ENCODE measurements at places on chromosomes 1 and 21.

- DNase-seq: peak; percentile 63
Measured at GRCh38 chr1:33470495-33471012, 1.9 kb upstream of the ZSCAN20 start.

- no peak for DNase-seq
Measured at GRCh38 chr1:36085126-36085525, 1.2 kb downstream of the TEKT2 start.

DNA sequence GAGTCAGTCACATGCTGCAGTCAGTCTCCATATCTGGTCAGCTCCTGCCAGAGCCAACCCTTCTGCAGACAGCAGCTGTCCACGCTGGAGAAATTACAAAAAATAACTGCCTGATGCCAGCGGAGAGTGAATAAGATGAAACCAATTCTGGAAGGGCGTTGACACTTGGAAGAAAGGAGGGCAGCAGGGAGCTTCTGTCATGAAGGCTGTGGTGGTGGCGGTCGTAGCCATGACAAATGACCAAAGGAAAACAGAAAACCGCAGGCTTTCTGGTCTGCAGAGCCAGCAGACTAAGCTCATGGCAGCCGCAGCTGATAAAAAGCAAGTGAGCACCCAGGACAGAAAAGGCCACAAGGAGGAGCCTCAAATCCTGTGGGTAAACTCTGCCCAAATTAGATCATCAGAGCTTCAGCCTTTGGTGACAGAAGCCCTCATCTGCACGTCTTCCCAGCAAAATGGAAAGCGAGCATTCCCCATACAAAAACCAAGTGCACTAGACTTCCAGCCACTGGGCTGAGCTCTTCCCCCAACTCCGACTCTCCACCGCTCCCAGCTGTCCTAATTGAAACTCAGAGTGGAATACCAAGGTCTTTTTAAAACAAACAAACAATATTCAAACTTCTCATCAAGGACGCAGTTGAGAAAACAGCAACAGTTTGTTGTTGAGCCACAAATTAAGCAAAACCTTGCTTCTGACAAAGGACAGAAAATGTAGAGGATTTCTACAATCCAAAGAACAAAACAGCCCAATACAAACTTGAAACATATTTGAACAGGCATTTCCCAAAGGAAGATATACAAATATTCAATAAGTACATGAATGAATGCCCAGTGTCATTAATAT is 28.7 kb downstream of the RSPH1 start:
- DNase-seq: no peak

- DNase-seq: no peak
Measured at GRCh38 chr1:175933801-175934200, 190.4 kb upstream of the TNR start.

DNA sequence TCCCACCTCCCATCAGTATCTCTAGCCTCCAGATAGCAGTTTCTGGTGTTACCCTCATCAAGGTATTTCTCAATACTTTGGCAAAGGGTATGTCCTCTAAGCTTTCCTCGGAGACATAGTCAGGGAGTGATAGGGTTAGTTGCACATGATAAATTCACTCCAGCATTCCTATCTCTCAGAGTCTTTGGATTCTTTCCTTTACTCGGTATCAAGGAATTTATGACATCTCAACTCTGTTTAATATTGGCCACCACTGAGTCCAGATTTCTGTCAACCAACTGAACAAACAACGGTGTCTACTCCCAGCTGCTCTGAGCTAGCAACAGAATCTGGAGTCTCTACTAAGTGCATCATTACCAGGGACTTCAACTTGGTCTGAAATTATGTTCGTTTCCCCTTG is 233.4 kb downstream of the TM2D1 start:
- no peak for DNase-seq

DNA sequence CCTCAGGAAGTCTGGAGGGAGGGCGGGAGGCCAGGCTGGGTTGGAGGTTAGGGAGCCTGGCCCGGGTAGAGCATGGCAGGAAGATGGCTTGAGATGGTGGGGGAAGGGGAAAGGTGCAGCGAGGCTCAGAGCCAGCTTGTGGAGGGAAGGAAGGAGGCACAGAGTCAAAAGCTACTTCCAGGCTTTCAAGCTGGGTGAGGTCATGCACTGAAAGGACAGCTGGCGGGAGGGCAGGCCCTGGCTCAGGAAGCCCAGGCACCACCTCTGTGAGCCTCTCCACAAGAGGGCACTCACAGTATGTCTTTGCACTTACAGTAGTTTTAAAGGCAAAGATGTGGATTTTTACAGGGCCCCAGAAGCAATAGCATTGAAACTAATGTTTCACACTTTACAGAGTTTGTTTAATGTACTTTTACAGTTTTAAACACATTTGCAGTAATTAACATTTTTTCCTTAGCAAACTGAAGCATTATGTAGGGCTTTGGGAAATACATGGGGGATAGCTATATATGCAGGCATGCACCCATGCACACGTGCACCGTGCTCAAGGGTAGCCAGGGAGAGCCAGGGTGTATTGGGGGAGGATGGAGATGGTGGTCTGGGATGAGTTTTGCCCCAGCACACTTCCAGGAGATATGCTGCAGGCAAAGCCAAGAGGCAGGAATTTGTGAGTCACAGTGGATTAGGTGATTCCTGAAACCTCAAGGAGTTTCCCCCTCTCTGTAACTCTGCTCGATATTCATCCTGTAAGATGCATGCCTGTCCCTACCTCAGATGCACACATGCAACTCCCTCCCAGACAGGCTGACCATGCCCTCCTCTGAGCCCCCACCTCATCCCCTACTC is 6.1 kb upstream of the ADAM15 start:
- DNase-seq: peak; percentile 72

DNA sequence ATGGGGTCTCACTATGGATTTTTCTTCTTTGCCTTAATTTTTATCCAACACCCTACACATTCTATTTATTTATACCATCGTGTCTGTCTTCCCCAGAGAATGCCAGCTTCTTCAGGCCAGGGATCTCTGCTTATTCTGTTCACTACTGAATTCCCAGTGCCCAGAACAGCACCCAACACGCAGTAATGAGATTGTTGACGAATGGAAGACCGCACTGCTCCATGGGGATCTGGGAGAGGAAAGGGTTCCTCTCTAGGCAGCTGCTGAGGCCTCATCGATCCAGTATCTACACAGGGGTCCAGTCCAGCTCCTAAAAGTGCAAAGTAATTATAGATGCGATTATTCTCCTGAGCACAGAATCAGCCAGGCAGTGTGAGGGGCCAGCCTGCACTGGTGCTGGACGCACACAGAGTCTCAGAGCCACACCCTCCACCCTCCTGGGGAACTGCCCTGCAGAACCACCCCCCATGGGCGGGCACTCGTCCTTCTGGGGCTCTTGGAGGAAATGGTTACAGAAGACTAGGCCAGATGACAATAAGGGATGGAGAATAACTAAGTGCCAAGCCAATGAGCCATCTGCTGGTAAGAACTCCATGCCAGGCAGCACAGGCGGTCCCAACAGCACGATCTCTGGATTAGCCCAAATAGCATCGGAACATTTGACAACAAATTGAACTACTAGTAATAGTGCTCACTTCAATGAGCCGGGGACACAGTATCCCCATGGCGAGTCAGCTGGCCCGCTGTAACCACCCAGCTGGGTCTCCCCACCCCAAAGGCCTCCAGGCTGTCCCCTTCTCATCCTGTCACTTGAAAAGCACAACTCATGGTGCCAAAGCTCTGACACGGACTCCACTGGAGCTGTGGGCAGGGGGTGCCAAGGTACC is 1.7 kb upstream of the PDE9A start:
- no peak for DNase-seq

DNA sequence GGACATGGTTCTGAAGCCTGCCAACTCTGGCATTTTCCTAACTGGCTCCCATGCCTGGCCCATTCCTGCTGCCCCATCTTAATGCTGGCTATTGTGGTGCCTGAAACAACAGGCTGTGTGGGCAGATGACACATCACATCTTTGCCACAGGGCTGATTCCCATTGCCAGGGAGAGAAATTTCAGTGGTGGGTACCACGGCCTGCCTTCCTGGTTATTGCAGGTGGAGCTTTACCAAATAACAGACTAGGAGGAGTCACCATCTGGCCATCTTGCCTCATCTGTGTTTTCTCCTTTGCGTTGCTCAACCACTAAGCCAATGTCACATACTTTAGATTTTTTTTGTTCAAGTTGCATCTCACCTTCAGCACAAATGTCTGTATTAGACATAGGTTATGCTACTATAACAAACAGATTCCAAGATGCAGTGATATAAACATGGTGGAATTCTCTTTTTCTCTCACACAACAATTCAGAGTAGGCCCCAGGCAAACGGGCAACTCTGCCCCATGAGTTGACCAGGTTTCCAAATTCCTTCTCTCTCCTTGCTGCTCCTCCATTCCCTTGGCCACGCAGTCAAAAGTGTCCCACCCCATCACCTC is 14.1 kb downstream of the CDA start:
- DNase-seq: no peak

DNA sequence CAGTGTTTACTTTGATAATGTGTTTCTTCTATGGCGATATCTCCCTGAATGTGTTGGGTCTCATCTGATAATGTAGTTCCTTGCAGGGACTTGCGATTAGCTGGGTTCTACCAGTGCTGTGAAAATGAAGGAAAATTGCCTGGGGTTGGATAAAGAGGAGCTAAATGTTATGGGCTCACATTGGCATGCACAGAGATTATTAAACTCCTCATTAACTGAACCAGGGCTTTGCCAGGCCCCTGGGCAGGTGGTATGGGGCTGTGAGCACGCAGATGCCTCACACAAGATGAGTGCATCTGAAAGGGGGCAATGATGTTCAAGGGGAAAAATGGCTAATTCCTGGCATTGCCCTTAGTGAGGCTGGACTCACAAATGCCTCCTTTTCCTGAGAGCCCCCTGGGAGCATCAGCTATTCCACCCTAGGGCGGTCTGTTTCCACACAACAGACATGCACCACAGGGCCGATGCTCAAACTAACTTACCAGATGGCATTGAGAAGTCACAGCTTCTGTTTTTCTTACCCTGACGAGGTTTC is 321.1 kb downstream of the SEC16B start:
- no peak for DNase-seq

DNA sequence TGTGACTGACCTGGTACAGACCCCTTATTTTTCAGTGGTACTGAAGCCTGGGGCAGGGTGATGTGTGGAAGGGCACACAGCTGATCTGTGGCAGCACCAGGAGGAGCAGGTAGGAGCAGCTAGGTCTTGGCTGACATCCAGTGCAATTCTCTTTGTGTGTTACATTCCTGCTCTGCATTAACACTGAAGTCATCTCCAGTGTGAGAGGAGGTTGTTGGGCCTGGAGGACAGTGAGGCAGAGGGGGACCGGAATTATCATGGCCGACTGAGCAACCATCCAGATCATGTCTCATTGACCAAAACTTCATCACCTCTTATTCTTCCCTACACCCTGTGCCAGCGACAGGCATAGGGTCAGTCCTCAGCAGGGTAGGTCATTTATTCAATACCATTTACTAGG is 1.5 kb downstream of the SLAMF8 start:
- DNase-seq: no peak

- DNase-seq: no peak
Measured at GRCh38 chr1:151711951-151712350, 4.7 kb downstream of the CELF3 start.

- no peak for DNase-seq
Measured at GRCh38 chr1:180893614-180894013, 19.1 kb upstream of the KIAA1614 start.

- DNase-seq: no peak
Measured at GRCh38 chr1:241411056-241411775, 54.2 kb upstream of the RGS7 start.

DNA sequence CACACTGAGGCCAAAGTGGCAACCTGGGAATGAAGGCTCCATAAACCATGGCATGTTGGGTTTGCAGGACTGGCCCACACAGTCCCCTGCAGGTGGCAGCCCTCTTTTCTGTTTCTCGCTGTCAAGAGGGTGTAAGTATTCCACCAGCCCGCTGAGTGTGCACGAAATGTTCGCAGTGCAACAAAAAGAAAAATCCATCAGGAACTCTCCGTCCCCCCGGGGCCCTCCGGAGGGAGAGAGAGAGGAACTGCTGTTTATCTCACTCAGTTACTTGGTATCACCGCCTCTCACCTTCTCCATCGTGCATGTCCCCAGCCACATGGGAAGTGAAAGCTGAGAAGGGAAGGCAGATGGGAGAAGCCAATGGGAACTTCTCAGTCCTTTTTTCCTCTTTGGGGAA is 38.3 kb downstream of the NCF2 start:
- DNase-seq: no peak

DNA sequence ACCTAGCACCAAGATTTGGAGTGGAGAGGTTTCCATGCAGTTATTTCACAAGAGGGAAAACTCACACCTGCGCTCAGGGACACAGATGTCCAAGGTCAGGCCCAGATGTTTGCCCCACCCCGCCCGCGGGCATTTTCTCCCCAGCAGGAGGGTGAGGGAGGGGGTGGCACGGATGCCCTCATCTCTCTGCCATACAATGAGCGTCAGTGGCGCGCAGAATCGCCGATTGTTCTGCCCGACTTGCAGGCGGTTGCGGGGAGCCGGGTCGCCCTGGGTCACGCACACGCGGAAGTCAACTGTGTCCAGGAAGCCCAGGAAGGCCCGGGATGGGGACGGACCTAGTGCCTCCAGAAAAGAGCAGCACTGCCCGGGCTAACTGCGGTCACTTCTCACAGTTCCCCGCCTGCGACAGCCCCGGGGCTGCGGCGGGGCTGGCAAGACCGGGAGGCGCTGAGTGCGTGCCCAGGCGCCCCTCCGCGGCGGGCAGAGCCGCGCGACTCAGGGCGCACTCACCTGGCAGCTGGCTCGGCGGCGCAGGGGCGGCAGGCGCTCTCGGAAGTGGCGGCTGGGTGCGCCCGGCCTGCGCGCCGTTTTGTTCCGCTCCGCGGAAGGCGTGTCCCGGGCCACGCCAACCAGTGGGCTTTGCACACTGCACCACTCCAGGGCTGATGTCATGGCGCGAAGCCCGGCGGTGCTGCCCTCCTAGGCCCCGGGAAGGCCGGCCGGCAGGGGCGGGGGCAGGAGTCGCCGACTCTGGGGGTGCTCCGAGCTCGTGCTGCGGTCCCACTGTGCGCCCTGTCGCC is at the start of gene CSRP1:
TSS of gene CSRP1 (minus strand) at position 567 of the 803 bp plus-strand sequence. CDS start 10,820 bp downstream, outside the sequence.
- DNase-seq: peak; percentile 84

GRCh38 chr1:236419502-236419901 is 25.4 kb downstream of the EDARADD start:
- DNase-seq: no peak

DNA sequence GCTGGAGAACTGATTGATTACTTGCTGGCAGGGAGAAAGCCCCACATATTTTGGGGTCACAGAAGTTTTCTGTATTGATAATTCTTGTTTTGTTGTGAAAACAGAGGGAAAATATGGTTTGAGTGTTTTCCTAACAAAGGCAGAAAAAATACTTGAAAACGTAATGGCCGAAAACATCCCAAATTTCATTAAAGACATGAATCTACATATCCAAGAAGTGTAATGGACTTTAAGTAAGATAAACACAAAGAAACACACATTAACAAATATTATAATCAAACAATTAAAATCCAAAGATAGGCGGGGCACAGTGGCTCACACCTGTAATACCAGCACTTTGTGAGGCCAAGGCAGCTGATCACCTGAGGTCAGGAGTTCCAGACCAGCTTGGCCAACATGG is 39.6 kb downstream of the SHCBP1L start:
- no peak for DNase-seq

All from activated CD4-positive, alpha-beta T cell treated with anti-CD3 and anti-CD28 coated beads, Interleukin-2, amount 50 U/mL, for 48 hours (primary cell).